ENCODE measurements at places on chromosomes 6 and 20.

- DNase-seq, result peak; percentile 78
These were observed 8.8 kb upstream of the VSX1 start for GRCh38 chr20:25090492-25091429.

DNA sequence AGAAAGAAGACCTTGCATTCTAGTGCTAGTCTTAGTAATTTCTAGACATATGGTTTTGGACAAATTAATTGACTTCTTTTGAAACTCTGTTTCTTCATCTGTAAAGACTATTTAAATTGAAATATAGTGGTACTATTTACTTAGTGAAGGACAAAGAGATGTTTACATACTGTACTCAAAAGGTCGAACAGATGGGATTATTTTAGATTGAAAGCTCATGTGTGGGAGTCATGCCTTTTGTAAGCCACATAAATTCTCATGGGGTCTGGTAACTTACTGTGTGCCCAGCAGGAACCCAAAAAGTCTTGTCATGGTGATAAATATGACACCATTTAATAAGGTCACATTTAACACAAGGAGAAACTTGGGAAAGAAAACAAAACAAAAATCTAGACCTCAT lies 368.2 kb upstream of the CITED2 start:
- DNase-seq, result no peak

DNA sequence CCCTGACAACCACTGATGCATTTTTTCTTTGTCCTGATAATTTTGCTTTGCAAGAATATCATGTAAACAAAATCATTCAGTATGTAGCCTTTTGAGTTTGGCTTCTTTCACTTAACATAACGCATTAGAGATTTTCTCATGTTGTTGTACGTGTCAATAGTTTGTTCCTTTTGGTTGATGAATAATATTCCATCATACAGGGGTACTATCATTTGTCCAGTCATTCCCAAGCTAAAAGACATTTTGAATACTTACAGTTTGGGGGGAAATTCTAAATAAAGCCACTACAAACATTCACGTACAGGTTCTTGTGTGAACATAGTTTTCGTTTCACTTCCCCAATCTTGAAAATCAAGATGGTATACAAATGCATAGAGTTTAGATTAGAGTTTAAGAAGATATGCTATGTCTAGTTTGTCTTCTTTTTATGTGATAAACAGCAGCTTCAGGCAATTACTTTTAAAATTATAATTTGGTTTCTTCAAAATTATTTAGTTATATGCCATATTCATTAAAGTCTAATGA lies 5.2 kb downstream of the HAO1 start:
- no peak for DNase-seq

GRCh38 chr6:26103141-26103769 lies 16.0 kb downstream of the HFE start:
- no peak for DNase-seq

GRCh38 chr6:37122861-37123260 lies 47.1 kb upstream of the PIM1 start:
- DNase-seq, result no peak

- DNase-seq, result no peak
These were observed 2.0 kb downstream of the DXO start for GRCh38 chr6:31969712-31970603.

- DNase-seq, result no peak
These were observed 177.0 kb upstream of the PRDM1 start for GRCh38 chr6:105909106-105909505.

DNA sequence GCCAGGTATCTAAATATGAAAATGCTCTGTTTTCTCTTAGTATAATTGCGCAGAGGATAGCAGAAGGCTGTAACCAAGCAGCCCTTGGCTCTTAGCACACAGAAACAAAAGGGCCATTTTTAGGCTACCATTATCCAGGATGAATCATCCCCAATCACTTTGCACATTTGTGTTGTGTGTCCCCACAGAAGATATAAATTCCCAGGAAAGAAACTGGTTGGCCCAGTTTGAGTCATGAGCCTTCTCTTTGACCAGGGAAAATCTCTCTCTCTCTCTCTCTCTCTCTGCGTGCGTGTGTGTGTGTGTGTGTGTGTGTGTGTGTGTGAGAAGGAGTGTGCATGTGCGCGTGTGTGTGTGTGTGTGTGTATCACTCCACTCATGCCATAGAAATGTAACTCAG lies 178.5 kb downstream of the FRK start:
- DNase-seq, result no peak

Data from CD4-positive, alpha-beta T cell treated with Interleukin-4 for 4 hours (primary cell).